NCI-H2227 treated with DMSO at 0.1 percent for 48 hours (cell line): ENCODE measurements at places on chromosomes 1 and 21.

- DNase-seq, result no peak
Observed at GRCh38 chr1:15088281-15088971, 65.1 kb upstream of the TMEM51 start.

DNA sequence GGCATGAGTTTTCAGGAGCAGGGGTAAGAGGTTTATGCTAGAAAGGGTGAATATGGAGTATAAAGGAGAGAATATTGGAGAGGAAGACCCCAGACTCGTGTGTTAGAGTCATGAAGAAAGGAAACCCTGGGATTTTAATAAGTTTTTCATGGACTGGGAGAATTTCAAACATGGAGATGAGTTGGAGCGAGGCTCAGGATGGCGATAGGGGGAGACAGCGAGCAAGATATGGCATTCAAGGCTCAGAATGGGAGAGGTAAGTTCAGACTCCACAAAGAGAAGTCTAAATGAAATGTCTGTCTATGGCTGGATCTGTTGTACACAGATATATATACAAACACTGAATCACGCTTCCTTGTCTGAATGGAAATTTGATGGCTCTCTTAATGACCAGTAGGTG is 92.5 kb downstream of the LRRC40 start:
- DNase-seq, result no peak

- DNase-seq, result no peak
Observed at GRCh38 chr21:34589511-34590282, 25.2 kb downstream of the RCAN1 start.

GRCh38 chr1:185823467-185823866 is 89.3 kb downstream of the HMCN1 start:
- no peak for DNase-seq

GRCh38 chr21:32337206-32337605 is 38.6 kb downstream of the MRAP start:
- DNase-seq, result no peak

GRCh38 chr1:44660176-44660575 is 14.1 kb downstream of the TMEM53 start:
- no peak for DNase-seq

- no peak for DNase-seq
Observed at GRCh38 chr1:19009126-19009881, 52.8 kb upstream of the IFFO2 start.

- DNase-seq, result no peak
Observed at GRCh38 chr1:221700948-221701347, 40.9 kb downstream of the DUSP10 start.

- DNase-seq, result no peak
Observed at GRCh38 chr1:192747943-192748342, 60.9 kb upstream of the RGS2 start.

DNA sequence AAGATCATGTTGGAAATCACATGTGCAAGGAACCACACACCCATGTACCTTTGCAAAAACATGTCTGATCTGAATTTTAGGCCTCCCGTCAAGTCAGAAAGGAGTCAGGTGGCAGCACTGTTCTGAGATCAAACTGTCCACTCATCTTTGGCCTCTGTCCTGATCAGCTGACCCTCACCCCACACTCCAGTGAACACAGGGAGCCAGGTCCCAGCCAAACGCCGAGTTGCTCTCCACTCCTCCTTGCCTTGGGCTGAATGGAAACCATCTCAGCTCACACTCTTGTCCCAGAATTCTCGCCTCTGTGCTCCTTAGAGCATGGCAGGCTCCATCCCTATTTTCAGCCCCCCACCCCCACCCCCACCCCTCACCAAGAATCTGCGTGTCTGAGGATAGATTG is 4.6 kb upstream of the RNF186 start:
- no peak for DNase-seq

- DNase-seq, result no peak
Observed at GRCh38 chr1:42748461-42749410, 8.7 kb upstream of the CLDN19 start.

DNA sequence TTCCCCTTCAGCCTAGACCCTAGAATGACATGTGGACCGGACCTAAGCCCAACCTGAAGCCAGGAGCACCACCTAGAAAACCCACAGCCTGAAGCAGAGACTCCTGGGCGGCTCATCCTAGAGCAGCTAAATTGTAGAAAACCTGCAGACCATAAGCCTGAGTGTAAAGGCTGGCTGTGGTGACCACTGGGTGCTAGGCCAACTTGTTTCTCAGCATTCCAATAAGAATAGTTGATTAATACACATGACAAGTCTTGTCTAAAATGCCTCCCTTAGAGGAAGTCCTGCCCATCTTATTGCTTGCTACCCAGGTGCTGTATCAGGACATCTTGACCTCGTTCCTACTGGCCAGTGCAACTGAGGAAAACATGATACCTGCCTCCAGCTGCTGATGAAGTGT is 23.3 kb upstream of the CASQ2 start:
- DNase-seq, result no peak

DNA sequence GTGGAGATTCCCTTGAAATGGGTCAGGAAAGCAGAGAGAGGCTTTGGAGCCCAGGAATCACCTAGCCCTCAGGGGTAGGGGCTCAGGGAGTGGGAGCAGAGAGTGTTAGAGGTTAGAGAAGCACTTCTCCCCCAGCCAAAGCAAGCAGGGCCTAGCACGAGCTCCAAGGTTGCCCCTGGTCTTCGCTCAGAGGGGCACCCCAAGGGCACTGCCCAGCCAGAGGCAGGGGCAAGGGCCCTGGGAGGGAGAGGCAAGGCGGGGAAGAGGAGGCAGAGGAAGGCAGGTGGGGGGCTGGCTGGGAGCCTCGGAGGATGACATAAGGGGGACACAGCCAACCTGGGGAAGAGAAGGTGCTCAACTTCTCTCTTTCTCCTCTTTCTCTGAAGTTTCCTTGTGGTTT is 71.9 kb downstream of the CASZ1 start:
- no peak for DNase-seq

DNA sequence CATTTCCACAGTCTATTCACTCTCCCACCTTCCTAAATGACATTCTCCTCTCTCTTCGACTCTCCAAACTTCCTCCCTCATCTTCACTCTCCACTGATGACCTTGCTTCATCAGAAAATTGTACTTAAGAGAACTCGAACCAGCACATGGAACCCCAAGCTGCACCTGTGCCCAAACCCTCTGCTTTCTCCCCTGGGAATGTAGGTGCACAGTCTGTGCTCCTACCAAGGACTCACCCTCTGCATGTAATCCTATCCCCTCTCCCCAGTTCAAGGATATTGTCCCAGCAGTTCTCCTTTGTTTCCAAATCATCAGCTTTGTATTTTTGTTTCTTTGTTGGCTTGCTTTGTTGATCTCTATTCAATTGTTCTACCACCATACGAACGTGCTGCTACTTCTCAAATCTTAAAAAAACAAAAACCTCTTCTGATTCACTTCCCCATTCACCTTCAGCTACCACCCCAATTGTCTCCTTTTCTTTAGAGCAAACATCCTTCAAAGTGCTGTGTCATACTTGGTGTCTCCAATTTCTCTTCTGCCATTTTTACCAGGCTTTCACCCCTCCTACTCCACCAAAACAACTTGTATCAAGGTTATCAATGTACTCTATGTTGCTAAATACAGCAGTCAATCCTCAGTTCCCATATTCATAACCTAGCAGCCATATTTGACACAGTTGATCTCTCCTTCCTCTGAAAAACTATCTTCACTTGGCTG is 26.8 kb downstream of the RAB3B start:
- DNase-seq, result no peak

DNA sequence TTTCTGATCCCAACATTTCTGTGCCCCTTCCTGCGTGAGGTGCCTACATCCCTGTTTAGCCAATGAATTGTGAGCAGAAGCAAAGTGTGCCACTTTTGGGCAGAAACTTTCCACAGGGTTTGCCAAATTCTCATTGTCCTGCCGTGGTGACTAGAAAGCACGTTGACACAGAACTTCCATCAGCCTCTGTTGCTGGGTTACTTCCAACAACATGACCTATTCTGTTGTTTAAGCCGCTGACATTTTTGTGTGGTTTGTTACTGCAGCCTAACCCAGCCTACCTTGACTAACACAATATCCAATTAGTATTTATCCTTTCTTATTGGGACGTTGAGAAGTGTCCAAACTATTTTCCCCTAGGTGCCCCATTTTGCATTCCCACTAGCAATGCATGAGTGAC is 136.8 kb downstream of the URB2 start:
- no peak for DNase-seq

DNA sequence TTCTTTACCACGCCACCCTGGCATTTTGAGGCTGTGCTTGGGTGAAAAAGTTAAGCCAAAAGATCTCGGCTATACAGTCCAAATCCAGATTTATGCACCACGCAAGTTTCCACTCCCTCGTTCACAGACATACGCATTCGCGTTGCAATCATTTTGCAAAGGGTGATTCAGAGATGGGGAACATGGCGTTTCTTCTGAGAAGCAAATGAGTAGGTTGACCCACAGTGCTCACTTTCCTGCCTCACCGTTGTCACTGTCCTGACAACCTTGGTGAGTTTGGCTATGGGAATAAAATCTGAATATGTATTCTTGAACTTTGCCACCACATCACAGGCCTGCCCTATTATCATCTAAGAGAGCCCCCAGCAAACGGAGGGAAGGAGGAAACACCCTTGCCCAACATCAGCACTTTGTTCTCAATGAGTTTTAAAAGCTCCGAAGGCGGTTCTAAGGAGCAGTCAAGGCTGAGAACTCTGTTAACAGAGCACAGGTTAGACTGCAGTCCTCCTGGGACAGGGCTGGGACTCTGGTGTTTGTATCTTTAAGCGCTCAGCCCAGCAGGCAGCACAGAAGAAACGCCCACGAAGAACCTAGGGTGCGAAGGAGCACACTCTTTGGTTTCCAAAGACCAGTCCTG is 86.4 kb downstream of the RUNX1 start:
- DNase-seq, result no peak

DNA sequence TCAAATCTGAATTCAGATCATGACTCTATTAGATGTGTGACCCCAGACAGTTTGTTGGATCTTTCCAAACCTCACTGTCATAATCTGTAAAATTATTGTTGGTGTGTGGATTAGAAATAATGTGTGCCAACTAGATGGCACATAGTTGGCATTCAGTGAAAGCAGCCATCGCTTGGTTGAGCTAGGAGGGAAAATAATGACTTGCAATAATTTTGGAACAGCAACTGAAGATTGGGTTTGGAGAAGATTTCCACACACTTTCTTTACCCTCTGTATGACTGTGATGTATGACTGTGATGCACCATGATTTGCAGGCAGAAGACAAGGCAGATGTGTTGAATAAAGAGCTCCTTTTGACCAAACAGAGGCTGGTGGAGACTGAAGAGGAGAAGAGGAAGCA is 24.0 kb upstream of the CACYBP start:
- no peak for DNase-seq

DNA sequence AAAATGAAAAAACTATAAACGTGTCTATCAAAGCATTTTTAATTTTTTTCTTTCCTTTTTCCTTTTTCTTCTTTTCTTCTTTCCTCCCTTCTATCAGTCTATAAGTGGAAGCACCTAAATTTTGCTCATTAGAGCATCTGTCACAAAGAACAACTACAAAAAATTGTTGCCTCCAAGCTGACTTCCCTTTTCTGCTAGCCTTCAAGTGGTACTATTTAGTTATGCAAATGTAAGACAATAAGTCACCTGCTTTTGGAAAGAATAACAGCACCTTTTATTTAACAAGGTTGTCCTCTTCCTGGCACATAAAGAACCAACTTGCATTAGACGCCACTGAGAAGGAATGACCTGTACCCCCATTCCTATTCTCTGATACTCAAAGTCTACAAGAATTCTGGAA is 45.0 kb upstream of the C1orf53 start:
- no peak for DNase-seq

GRCh38 chr1:78541479-78541878 is 50.7 kb downstream of the PTGFR start:
- DNase-seq, result no peak

DNA sequence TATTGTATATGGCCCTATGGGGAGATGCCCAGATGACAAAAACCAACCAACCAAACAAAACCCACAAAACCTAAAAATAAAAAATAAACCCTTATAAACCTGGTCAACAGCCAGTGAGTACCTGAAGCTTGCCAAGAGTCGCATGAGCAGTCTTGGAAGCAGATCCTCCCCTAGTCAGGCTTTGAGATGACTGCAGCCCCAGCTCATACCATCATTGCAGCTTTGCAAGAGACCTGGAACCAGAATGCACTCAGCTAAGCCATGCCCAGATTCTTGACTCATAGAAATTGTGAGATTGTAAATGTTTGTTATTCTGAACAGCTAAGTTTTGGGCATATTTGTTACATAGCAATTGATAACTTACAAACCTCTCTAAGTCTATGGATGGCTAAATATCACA is 326.8 kb downstream of the HLX start:
- DNase-seq, result no peak

DNA sequence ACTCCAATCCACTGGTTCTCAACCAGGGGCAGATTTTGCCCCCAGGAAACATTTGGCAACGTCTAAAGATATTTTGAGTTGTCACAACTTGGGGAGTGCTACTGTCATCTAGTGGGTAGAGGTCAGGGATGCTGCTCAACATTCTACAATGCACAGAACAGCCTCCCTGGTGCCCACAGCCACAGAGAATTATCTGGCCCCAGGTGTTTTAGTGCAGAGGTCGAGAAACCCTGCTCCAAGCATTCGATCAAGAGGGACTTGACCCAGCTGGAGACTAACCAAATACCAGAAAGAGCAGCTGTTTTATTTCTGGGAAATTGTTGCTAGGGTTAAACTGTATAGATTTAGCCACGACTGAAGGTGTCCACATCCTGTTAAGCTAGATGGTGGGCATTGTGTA is 19.2 kb downstream of the CD247 start:
- DNase-seq, result no peak

- no peak for DNase-seq
Observed at GRCh38 chr1:32937061-32937460, 27.5 kb downstream of the RNF19B start.

DNA sequence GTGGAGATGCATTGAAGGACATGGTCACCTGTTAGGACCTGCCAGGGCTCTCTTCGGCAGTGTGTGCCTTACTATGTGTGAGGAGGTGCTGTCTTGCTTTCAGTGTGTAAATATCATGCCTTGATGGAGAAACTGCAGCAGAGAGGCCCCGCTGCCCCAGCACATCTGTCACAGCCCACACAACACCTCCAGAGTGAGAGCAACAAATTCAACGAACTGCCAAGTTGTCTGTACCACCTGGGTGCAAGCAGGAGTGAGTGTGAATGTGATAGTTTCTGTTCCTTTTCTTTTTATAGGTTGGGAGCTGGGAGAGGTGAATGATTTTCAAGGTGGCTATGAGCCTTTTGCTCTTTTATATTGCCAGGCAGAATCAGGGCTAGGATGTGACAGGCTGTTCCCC is 114.6 kb upstream of the KIAA0040 start:
- DNase-seq, result no peak

- DNase-seq, result no peak
Observed at GRCh38 chr1:221809091-221810029, 67.5 kb upstream of the DUSP10 start.

GRCh38 chr1:10945991-10946509 is 66.4 kb upstream of the TARDBP start:
- peak; percentile 55 for DNase-seq
